CD4-positive, alpha-beta T cell treated with Interleukin-6 at 100 ng/mL for 8 hours (primary cell): ENCODE measurements at places on chromosomes 1 and 21.

GRCh38 chr1:211520641-211521040 is 28.7 kb upstream of the RD3 start:
- no peak for DNase-seq

DNA sequence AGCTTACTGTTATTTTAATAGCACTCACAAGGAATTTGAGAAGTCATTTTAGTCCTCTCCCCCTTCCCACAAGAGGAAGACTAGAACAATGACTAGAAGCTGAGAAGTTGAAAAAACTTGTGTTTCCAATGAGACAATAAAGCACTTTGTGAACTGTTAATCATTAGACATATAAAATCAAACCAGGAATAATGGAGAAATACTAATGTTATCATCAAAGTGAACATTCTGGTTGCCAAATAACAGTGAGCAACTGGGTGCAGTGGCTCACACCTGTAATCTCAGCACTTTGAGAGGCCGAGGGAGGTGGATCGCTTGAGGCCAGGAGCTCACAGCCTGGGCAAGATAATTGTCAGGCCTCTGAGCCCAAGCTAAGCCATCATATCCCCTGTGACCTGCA is 54.0 kb upstream of the RASAL2 start:
- DNase-seq = no peak

DNA sequence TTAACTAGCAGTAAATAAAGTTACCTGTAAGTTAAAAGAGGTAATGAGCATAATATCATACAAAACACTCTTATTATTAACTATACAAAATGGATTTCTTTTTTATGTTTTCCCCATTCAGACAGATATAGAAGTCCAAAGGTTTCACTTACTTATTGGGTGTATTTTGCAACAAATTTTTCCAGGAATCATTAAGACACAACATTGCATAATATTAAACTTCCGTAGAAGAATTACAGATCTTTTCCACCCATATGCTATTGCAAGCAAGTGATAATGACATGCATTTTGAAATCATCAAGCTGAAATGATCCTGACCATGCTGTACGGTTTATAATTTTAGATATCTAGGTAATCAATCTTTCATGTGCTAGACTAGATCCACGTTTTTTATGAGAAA is 957.0 kb downstream of the NCAM2 start:
- DNase-seq = no peak

DNA sequence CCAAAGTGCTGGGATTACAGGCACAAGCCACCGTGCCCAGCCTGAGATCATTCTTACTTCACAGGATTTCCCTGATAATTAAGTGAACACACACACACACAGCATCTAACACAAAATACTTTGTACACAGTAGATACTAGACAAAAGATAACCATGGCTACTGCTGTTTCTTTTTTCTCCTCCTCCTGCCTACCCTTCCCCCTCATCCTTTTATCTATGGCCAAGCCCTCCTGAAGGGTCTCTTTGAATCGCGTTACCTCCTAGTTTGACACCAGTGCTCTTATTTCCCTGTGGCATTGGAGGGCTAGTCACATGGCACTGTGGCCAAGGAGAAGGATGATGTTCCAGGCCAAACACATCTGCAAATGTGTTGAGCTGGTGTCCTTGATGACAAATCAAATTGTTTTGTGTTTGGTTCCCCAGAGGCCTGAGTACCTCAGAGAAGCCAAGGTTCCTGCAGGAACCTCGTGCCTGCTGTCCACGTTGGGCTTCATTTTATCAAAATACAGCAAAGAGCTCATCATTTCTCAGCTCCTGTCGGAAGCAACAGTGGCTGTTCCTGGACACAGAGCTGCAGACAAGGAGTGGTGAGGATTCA is 20.6 kb downstream of the NDUFS5 start:
- DNase-seq = no peak

DNA sequence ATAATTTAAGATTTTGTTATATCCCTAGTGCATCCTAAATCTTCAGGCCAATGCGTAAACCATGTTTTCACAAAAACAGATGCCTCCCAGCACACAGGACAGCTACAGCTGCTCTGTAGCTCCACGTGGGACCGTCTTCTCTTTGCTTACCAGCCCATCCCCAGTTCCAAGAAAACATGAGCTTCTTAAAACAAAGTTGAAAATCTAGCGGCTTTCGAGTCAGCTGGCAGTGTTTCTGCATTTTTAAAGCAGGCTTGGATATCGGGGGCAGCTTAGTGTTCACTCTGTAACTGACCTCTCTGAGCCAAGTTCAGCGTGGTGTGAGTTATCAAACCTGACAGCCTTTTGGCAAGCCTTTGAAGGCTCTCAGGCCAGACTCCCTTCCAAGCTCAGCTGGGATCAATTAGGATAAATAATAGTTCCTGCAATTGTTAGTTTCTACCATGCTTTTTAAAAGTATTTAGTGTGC is 881.5 kb downstream of the LTN1 start:
- DNase-seq = no peak

DNA sequence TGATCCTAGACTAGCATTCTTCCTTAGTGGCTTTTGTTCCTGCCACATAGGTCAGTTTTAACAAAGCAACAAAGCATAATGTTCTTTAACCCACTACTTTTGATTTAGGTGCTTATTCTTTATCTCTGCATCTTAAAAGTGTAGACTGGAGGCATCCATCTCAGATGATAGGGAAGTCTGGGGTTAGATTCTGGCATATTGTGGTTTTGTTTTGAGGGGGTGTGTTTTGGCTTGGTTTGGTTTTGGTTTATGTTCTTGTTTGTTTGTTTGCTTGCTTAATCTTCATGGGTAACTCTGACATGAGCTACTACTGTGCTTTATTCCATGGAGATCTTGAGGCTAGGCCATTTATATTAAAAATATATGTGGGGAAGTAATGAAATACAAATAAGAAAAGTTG is 40.3 kb upstream of the MYOCOS start:
- DNase-seq = no peak

GRCh38 chr1:173097001-173097400 is 46.3 kb upstream of the TNFSF18 start:
- DNase-seq = no peak

- DNase-seq = no peak
These were observed 430.4 kb downstream of the DSCAM start for GRCh38 chr21:40416572-40416971.

GRCh38 chr1:64942675-64943074 is 23.7 kb downstream of the JAK1 start:
- DNase-seq = no peak
